ENCODE measurements at places on chromosomes 2 and 18.

- no peak for DNase-seq
These were observed 354.2 kb upstream of the PIK3C3 start for GRCh38 chr18:41600693-41601391.

GRCh38 chr2:151678849-151679248 lies 55.4 kb downstream of the NEB start:
- DNase-seq: no peak

DNA sequence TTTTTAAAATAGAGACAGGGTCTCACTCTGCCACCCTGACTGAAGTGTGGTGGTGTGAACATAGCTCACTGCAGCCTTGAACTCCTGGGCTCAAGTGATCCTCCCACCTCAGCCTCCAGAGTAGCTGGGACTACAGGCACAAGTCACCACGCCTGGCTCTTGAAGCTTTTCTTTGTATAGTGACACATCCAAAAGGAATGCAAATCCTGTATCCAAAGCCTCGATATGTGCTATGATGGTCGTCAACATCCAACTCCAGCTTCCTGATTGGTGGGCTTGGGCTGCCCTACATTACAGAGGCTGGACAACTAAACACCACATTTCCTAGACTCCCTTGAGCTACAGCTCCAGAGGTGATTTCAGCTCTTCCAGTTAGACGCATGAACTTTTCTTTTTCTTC lies 101.7 kb upstream of the PGAP1 start:
- DNase-seq: no peak

- peak; percentile 65 for DNase-seq
These were observed 705 bp upstream of the TEX261 start for GRCh38 chr2:70995426-70995729.

- no peak for DNase-seq
These were observed 14.1 kb upstream of the PMAIP1 start for GRCh38 chr18:59885579-59886163.

- DNase-seq: no peak
These were observed 95.6 kb downstream of the LAMA3 start for GRCh38 chr18:23784832-23785245.

DNA sequence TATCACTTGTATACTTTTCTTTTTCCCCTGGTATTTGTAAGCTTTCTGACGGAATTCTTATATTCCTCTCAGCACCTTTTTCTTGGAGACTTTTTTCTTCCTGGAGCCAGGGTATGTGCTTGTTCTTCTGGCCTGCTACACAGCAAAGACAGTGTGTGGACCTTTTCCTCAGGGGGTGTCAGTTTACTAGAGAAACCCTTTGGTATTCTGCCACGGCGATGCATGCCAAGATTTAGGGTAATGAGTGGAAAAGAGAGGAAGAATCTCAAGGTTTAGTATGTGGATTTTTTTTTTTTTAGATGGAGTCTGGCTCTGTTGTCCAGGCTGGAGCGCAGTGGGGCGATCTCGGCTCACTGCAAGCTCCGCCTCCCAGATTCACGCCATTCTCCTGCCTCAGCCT lies 152.2 kb downstream of the PHLPP1 start:
- DNase-seq: no peak

DNA sequence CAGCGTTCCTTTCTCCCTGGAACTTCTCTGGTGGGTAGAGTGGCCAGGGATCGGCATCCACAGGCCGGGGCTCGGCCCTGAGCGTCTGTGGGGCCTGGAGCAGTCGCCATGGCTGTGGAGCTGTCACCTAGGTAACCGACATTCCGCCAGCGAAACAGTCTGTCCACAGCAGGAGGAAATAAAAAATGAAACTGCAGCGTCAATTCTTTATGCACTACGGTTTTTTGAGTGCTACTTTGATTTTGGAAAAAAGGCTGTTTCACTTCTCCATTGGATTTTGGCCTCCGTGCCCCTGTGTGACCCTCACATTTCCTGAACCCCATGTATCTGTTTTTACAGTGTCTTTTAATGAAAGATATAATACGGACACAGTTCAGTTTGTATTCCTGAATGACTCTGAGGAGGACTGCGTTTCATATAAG lies 163.4 kb downstream of the LDLRAD4 start:
- DNase-seq: peak; percentile 88

- no peak for DNase-seq
These were observed 404.3 kb upstream of the VWC2L start for GRCh38 chr2:214006601-214007000.

DNA sequence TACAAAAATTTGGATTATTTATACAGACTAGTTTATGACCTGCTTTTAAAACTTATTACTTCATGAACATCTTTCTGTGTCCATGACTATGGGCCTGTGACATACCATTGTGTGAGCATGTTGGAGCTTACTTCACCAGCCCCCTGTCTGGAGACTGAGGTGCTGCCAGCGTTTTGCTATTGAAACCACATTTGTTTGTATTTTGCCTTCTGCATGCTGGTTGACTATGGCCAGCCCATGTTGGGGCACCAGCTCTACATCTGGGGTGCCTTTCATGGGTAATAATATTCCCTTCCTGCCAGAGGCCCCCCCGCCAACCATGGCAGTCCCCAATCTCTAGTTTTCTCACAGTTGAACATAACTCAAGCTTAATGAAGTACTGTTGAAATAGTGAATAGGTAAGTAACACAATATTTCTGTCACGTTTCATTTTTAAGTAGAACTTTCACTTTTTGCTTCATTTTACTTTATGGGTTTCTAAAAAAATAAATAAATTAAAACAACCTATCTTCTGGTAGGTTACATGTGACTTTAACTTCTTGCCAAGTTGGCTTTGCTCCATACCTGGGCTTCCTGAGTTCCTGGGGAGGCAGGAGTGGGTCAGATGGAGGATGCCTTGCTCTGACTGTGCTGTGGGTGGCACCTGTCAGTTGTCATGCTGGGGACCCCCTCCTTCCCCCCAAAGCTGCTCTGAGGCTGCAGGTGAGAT lies 63.9 kb downstream of the DGKD start:
- no peak for DNase-seq

- no peak for DNase-seq
These were observed 66.2 kb downstream of the ACVR2A start for GRCh38 chr2:147910990-147911473.

- DNase-seq: no peak
These were observed 146.3 kb downstream of the TDRD15 start for GRCh38 chr2:21270083-21270491.

DNA sequence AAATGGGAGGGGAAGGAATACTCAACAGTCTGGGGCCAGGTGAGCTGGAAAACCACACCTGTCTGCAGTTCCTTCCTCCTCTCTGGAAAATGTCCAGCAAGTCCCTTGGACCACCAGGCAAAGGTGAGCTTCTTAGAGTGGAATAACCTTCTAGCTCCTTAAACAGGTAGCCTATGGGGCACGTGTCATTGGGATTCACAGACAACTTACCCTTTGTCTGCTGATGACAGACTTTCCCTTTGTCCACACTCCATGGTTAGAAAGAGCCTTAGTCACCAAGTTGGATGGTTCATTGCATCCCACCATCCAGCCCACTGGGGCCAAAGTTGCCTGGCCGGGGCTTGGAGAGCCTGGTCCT lies 98.0 kb upstream of the ITGA6 start:
- DNase-seq: no peak

DNA sequence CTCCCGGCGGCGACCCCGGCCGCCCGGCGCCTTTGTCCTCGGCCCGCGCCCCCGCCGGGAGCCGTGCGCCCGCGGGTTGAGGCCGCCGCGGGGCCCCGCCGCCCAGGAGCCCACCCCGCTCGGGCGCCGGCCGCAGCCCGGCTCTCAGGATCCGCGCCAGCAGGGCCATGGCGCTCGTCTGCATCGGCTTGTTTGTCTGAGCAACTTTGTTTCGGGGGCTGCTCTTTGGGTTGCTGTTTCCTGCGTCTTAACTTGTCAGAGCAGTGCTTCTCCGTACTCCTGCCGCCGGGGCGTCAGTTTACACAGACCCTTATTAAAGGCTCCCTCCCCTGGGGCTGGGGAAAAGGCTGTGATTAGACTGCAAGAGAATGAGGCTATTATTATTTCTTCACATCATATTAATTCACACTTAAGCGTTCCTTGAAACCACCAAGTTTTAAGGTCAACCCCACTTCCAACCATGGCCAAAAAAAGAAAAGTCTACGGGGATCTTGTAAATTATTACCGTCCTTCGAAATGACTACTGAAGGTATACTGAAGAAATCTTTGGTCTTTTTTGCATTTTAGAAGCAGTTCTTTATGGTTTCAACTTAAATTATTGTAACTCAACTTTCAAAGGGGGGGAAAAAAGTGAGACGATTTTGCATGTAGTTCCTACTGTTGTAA lies at the start of gene CYP27C1:
TSS of gene CYP27C1 (minus strand) at position 198 of the 666 bp plus-strand sequence. CDS start at position 169, 29 bp downstream.
- no peak for DNase-seq

- no peak for DNase-seq
These were observed 92.7 kb upstream of the ETAA1 start for GRCh38 chr2:67304300-67304890.

- no peak for DNase-seq
These were observed 88.4 kb upstream of the NRP2 start for GRCh38 chr2:205593891-205594290.

GRCh38 chr2:239153806-239154591 lies 246.8 kb downstream of the HDAC4 start:
- peak; percentile 57 for DNase-seq

GRCh38 chr2:201551901-201552300 lies 91.4 kb downstream of the TMEM237 start:
- no peak for DNase-seq

DNA sequence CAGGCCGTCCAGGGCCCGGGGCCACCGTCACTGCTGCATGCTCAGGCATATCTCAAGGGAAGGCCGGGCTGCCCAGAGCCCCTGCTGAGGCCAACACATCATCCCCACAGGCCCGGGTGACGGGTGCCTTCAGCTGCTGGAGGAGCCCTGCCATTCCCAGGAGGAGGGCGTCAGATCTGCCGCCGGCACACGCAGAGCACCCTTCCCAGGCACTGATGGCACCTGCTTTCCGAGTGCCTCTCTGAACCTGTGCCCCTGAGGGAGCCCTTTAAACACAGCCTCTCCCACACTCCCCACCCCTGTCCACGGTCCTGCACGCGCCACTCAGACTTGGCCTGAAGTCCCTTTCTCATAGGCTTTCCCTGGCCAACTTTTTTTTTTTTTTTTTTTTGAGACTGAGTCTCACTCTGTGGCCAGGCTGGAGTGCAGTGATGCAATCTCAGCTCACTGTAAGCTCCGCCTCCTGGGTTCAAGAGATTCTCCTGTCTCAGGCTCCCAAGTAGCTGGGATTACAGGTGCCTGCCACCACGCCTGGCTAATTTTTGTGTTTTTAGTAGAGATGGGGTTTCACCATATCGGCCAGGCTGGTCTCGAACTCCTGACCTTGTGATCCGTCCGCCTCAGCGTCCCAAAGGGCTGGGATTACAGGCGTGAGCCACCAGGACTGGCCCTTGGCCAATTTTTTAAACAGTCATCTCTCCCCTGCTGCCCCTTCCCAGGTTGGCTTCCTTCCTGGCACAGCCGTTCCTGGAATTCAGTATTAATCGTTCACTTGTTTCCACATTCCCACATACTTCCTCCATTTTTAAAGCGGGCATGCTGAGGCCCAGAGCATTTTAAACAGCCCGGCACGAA lies 211.7 kb downstream of the NDUFA10 start:
- peak; percentile 77 for DNase-seq

DNA sequence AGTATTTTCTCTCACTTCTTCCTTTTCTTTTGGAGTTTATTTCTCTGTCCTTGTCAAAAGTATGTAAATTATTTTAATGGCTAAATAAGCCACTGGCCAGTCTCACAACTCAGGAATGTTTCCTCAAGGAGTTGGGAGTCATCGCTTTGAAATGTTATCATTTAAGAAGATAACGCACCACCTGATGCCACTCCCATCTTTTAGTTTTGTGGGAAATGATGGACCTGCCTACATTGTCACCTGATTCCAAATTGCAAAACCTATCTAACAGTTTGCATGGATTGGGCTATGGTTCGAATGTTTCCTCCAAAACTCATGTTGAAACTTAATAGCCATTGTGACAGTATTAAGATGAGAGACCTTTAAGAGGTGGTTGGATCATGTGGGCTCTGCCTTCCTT lies 32.4 kb upstream of the PPM1B start:
- DNase-seq: no peak

DNA sequence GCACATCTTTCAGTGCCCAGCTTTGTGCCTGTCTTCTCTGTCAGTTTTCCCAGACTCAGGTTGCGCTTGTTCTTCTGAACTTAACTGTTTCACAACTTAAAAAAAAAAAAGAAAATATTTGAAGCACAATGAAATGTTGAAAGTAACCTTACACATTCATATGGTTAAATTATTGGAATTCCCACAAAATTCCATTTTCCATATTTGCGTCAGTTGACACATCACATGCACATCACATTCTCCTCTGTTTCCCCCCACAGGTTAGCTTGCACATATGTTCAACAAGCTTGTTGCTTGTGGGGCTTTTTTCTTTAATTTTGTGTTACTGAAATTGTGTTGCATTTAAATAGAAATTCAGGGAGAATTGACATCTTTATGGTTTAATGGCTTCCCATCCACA lies 8.3 kb downstream of the MYO1B start:
- no peak for DNase-seq

GRCh38 chr2:136538489-136538888 lies 226.9 kb upstream of the THSD7B start:
- no peak for DNase-seq

DNA sequence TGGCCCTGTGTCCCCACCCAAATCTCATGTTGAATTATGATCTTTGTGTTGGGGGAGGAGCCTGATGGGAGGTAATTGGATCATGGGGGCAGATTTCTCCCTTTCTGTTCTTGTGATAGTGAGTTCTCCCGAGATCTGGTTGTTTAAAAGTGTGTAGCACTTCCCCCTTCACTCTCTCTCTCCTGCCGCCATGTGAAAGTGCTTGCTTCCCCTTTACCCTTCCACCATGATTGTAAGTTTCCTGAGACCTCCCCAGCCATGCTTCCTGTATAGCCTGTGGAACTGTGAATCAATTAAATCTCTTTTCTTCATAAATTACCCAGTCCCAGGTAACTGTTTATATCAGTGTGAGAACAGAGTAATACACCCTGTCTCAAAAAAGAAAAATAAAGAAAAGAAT lies 25.5 kb downstream of the LRRFIP1 start:
- no peak for DNase-seq

DNA sequence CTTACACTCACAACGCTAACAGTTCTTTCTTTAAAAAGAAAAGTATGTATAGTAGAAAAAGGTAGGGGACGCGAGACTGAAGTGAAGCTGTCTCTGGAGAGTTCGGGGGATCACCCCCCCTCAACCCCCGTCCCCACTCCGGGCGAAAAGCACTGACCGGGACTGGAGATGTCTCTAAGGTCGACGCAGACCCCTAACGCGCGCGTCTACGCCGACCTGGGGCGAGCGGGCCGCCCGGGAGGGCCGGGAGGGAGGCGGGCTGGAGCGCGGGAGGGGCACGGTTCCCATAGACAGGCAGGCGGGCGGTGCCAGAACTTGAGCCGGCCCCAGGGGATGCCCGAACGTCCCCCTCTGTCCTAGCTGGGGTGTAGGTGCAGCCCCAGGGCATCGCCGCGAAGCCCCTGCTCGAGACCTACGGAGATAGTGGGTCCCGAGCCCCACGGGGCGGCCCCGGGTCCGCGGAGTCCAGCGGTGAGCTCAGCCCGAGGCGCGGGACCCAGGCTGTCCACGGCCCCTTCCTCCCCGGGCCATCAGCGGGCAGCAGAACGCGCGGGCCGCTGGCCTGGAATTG lies 82.2 kb downstream of the CHRNA1 start:
- DNase-seq: peak; percentile 78

- DNase-seq: no peak
These were observed 84.4 kb upstream of the DYNAP start for GRCh38 chr18:54506516-54507261.
